Muscle of arm (tissue), 14 donors: ENCODE measurements at places on chromosomes 6 and 20.

GRCh38 chr6:102390541-102390940, 997.0 kb downstream of the GRIK2 start:
- DNase-seq, result no peak

GRCh38 chr6:158507174-158507573, 52.7 kb upstream of the TMEM181 start:
- no peak for DNase-seq

GRCh38 chr6:29486577-29486976, 1.2 kb downstream of the MAS1L start:
- DNase-seq, result no peak

GRCh38 chr20:49713753-49714712, at the start of gene B4GALT5:
B4GALT5 (minus strand) TSS chr20:49713878; CDS start chr20:49713690, 188 bp downstream.
- peak; percentile 82 for DNase-seq

GRCh38 chr6:2615251-2615650, 135.5 kb downstream of the MYLK4 start:
- no peak for DNase-seq

GRCh38 chr20:50284811-50285375, 94.3 kb downstream of the CEBPB start:
- no peak for DNase-seq

DNA sequence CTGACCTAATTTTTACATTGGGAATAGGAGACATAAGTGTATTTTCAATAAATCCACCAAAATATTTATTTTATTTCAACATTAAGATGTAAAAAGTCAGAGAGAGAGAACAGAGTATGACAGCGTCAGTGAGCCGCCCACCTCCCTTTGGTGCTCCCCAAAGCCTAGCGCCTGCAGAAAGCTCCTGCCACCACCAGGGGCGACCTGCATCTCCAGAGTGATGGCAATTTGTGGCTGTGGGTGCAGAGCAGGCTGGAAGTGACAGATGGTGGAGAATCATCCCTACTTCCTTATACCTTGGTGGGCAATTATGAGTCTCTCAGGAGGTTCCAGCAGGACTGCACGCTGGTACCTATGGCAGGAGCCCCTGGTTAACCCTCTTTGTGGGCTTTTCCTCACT, 87.3 kb downstream of the PTPRT start:
- no peak for DNase-seq

GRCh38 chr6:83193747-83194566, 800 bp downstream of the RWDD2A start:
- peak; percentile 36 for DNase-seq

DNA sequence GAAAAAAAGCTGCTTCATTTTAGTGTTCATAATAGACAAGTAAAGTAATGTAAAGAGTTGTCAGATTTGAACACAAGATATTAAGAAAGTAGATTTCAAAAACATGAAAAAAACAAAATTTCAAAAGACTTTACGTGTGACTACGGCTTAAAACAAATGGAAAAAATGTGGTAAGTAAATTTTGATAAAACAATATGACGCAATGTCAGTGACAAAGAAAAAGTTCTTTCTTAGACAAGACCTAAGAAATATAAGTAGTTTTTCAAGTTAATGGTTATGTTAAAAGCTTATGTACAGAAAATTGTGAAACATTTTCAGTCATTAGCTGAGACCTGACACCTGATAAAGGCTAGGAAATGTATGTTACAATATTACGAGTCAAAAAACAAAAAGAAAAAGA, 73.7 kb upstream of the EYS start:
- no peak for DNase-seq

GRCh38 chr6:16108921-16109658, 19.8 kb upstream of the MYLIP start:
- no peak for DNase-seq

DNA sequence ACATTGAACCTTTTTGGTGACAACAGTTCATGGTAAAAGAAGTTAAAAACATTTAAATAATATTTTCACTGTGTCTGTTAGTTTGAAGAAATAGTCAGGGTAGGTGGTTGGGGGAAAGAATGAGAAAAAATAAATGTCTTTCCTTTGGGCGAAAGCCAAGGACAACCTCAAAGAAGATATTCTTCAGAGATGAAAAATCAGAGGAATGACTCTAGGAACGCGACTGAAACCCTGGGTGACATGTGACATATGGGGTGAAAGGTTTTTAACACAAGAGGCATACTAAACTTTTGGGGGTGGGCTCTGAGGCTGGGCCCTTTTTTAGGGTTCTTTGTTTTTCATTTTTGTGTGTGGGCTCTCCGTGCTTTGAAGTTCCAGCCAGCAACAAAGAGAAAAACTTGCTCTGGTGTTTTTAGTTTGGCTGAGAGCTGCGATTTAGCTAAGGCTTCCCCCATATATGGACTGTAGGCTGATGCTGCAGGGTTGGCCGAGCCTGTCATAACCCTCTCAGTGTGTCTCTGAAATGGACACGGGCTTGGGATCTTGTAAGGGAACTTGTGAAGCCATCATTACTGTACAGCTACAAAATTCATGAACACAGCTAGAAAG, 610.1 kb upstream of the ARID1B start:
- peak; percentile 18 for DNase-seq

GRCh38 chr6:16658348-16659034, 102.8 kb downstream of the ATXN1 start:
- no peak for DNase-seq

GRCh38 chr6:32837651-32838113, 857 bp downstream of the TAP2 start:
- no peak for DNase-seq

DNA sequence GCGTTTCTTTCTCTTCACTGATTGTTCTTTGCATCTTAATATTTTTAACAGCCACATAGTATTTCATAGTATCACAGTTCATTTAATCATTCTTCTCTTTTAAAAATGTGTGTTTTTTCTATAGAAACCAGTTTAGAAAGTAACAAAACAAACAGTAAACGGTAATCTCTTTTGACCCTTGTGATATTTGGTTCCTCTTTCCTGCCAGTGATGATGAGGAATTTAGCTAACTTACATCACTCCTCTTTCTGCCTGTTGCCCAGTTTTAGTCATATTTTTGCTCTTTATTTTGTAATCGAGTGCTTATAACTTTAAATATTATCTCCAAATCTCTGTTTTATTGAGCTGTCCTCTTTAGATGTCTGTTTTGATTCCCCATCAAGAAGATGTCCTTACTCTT, 38.1 kb upstream of the ZBTB24 start:
- no peak for DNase-seq

DNA sequence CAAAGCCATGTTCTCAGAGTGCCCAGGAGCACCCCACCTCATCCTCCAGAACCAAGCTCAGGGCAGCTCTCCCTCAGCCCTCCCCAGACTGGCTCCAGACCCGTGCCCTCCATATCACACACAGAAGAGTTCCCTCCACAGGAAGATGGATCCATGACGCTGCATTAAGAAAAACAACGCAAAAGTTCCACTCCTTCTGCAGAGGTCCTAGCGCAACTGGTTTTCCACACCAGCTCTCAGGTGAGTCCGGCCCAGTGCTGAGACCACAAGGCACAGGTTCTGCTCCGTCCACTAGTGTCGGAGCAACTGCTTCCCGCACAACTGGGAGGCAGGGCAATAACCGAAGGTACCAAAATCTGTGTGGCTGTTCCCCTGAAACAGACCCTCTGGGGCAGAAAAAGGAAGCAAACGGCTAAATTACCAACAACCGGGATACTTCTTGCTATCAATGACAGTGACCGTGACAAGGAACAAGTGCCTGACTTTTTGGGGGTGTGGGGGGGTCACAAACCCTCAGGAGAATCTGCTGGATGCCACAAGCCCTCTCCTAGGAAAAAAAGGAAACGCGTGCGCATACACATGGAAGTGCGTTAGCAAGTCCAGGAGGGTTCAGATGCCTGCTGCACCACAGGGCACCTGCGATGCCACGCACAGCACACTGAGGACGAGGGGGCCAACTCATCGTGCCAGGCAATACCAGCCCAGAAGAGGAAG, 49.2 kb downstream of the MYH7B start:
- DNase-seq, result no peak

DNA sequence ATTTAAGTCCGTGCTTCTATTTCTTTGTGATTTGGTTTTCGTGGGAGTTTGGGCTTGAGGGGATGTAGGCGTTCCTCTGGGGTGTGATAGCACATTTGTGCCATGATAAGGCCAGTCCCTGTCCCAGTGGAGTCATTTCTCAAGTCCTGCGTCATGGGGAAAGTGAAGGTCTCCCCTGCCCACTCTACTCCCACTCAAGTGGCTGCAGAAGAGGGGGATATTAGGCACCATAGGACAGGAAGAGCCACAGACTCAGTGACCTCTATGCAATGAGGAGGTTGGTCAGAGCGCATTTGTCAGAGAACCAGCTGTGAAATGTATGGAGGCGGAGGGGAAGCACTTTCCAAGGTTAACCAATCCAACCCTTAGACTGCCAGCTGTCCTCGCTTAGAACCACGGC, 51.9 kb upstream of the EDN1 start:
- no peak for DNase-seq

- peak; percentile 67 for DNase-seq
Measured at GRCh38 chr20:49989234-49990065, 6.7 kb downstream of the SNAI1 start.

- DNase-seq, result no peak
Measured at GRCh38 chr20:19828232-19828631, 70.2 kb downstream of the RIN2 start.

GRCh38 chr6:54860739-54861138, 14.2 kb downstream of the FAM83B start:
- no peak for DNase-seq

GRCh38 chr6:138349891-138350290, 27.8 kb upstream of the SMIM28 start:
- no peak for DNase-seq

GRCh38 chr6:67916399-67916798, 718.7 kb upstream of the ADGRB3 start:
- no peak for DNase-seq

DNA sequence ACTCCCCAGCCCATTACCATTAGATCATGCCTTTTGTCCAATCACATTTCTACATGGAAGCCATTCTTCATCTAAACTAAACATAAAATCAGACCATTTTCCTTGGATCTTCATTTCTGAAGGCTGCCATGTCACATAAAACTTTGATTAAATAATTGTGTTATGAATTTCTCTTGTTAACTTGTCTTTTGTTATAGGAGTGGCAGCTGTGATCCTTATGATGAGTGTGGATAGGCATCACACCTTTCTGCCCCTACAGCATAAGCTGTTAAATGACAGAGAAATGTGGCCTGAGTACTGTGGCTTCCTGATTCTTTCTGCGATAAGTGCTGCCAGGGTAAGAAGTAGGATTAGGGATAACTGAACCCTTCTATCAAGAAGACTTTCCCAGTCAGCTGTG, 247.1 kb upstream of the MOCS1 start:
- no peak for DNase-seq

GRCh38 chr20:37991157-37991866, 41.9 kb downstream of the TTI1 start:
- DNase-seq, result no peak

DNA sequence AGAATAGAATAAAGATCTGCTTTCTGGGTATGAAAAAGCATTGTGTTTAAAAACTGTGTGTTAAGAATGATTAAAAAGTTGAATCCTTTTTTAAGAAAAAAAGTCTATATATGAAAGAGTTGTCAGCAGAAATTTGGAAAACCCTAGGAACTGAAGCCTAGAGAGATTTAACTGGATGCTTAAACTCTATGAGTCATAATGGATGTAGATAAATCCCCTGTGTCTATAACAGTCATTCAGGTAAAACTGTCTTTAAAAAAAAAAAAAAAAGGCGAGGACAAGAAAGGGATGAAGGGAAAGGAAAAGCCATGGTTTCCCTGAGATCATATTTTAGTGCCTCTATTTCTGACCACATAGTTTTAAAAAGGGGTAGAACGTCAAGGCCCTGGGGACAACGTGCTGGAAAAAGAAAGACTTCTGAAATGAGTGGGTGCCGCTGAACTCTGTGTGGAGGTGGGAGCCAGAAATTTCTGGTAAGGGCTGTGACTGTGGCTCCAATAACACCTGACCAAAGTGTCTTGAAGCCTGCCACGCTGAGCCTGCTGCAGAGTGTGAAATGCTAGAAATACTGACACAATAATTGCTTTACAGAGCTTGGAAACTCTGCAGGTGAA, 302.6 kb upstream of the ARID1B start:
- no peak for DNase-seq

GRCh38 chr6:22829070-22829469, 259.7 kb downstream of the HDGFL1 start:
- DNase-seq, result no peak

DNA sequence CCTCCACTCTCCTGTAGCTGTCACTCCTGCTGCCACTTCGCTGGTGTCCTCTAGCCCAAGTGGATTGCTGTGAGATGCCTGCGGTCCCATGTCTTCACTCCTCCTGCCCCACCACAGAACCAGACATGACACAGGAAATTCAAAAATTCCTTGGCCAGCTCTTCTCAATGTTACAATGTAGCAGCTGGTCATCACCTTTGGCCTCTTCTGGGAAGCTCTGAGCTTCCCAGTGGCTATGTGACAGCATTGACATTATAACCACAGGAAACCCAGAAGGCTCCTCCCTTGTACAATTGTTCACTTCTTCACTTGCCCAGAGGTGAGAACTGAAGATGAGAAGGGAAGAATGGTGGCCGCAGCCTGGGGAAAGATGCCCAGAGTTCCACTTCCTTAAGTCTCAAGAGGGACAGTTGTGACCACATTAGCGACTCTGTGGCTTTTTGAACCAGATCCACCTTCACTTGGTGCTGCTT, 76.1 kb upstream of the NAA20 start:
- no peak for DNase-seq

GRCh38 chr6:107345393-107345792, 114.0 kb downstream of the PDSS2 start:
- DNase-seq, result no peak

GRCh38 chr6:136969930-136970329, 47.8 kb downstream of the SLC35D3 start:
- no peak for DNase-seq

DNA sequence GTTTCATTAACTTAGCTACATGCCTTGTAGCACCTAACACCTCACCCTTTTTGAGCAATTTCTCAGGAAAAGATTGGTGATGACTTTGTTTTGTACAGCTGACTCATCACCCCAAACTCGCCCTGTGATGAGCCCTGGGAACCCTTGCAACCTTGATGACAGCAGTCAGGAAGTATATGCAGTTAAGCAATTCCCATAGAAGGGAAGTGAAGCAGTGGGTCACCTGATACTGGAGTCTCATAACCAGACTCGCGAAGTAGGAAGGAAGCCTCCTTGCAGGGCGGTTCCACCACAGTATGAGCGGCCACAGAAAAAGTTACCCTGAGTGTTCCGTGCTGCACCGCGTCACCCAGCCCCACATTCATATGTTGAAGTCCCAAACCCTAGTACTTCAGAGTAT, 82.0 kb upstream of the EDN1 start:
- DNase-seq, result no peak

- no peak for DNase-seq
Measured at GRCh38 chr6:73309535-73309784, 44.6 kb downstream of the DPPA5 start.

- DNase-seq, result no peak
Measured at GRCh38 chr6:144349690-144350527, 64.8 kb downstream of the UTRN start.
